ENCODE measurements at places on chromosomes 5 and 9. TPM values are rescaled to one million over a fixed set of nuclear protein-coding genes. Genes with fewer than 3 reads are reported as not detected.

The NPR3 gene
- not detected for total RNA-seq

The ADAMTS2 gene
- not detected for total RNA-seq

The OR1Q1 gene
- total RNA-seq = not detected

The KCNV2 gene
- total RNA-seq = not detected

GRCh38 chr5:44807269-44807668, 1.5 kb upstream of the MRPS30 start:
- DNase-seq = no peak
- peaks cover 30% of the 10 kb centered on the region for H3K4me1 ChIP-seq
- H3K36me3 ChIP-seq = peaks cover 18% of the 10 kb centered on the region
- no peaks in the 10 kb centered on the region for H3K27me3 ChIP-seq
- no peak overlapping the region for H3K4me3 ChIP-seq
- H3K27ac ChIP-seq = no peak overlapping the region

GRCh38 chr9:129838707-129839259, 3.5 kb downstream of the USP20 start:
- H3K4me3 ChIP-seq = peak overlapping the region; percentile 54
- H3K27me3 ChIP-seq = no peaks in the 10 kb centered on the region
- peak; percentile 39 for DNase-seq
- peaks cover 68% of the 10 kb centered on the region for H3K4me1 ChIP-seq
- peaks cover 53% of the 10 kb centered on the region for H3K36me3 ChIP-seq

DNA sequence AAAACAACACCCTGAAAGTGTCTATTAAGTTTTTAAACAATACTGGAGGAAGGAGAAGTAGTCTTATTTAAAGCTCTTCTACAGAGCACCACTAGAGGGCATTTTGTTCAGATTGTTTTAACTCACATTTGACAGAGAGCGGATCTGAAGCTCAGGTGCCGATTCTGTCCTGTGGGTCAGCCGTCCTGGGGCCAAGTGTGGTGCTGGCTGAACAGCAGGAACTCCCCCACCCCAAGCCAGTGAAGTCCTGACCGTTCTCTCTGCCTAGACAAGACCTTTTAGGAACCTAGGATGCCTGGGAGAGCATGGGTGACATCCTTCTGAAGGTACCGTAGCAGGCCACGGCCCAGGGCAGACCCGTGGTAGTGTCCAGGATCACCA, 3.9 kb downstream of the EXOC3 start:
- H3K27ac ChIP-seq = peak overlapping the region; percentile 79
- H3K36me3 ChIP-seq = peaks cover 56% of the 10 kb centered on the region
- H3K4me3 ChIP-seq = no peak overlapping the region
- H3K27me3 ChIP-seq = no peaks in the 10 kb centered on the region
- no peak for DNase-seq
- H3K4me1 ChIP-seq = peaks cover 43% of the 10 kb centered on the region

DNA sequence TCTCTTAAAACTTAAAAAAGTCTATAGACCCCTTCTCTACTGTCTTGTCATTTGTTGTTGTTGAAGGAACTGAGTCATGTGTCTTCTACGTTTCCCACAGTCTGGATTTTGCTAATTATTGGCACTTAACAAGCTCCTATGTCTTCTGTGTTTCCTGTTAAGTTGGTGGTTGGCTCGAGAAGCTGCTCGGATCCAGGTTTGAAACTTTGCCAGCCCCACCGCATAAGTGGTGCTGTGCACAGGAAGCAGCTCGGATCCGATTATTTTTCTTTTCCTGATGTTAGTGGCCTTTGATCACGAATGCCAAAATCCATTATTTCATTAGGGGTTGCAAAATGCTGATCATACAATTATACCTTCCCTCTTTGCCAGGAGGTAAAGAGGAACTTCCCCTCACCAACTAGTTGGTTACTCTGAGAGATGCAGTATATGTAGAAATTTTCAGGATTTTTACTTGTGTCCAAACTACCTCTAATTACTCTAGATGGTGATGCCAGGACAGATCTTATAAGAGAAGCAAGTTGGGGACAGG, 186.5 kb downstream of the NSG2 start:
- no peaks in the 10 kb centered on the region for H3K4me1 ChIP-seq
- H3K36me3 ChIP-seq = no peaks in the 10 kb centered on the region
- H3K4me3 ChIP-seq = no peak overlapping the region
- H3K27ac ChIP-seq = no peak overlapping the region
- no peak for DNase-seq

- peaks cover 4% of the 10 kb centered on the region for H3K27me3 ChIP-seq
- peaks cover 4% of the 10 kb centered on the region for H3K4me1 ChIP-seq
Measured at GRCh38 chr5:6705088-6705487, 8.1 kb upstream of the TENT4A start.

- DNase-seq = no peak
- H3K27ac ChIP-seq = no peak overlapping the region
- H3K36me3 ChIP-seq = no peaks in the 10 kb centered on the region
- peaks cover 4% of the 10 kb centered on the region for H3K27me3 ChIP-seq
- no peaks in the 10 kb centered on the region for H3K4me1 ChIP-seq
Measured at GRCh38 chr5:67253911-67254310, 57.3 kb upstream of the CD180 start.

DNA sequence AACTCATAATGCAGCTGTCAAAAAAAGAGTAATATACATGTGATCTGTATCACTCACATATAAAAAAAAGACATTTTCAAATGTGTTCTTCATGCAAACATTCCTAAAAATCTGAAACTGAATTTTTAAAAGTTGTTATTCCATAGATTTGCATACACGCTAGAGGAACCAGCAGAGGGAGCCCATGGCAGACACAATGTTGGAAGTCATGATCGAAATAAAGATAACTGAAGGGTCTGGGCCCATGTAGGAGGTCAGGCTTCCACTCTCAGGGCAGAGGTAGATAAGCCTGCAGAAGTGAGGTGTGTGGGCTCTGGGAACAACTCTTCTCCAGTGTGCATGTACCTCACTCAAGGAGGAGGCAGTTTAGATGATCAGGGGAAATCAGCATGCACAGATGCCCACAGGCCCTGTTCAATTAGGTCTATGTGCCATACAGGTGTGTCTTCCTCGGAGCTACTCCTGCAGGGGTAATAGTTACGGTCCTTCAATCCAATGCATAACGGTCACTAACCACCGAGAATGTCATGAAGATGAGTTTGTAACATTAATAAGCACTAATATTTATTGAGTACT, 208.6 kb downstream of the EPB41L4A start:
- DNase-seq = peak; percentile 11
- peaks cover 30% of the 10 kb centered on the region for H3K27me3 ChIP-seq
- H3K36me3 ChIP-seq = no peaks in the 10 kb centered on the region
- no peaks in the 10 kb centered on the region for H3K4me1 ChIP-seq
- no peak overlapping the region for H3K4me3 ChIP-seq
- H3K27ac ChIP-seq = no peak overlapping the region

- DNase-seq = no peak
- no peaks in the 10 kb centered on the region for H3K36me3 ChIP-seq
- no peak overlapping the region for H3K27ac ChIP-seq
- H3K4me3 ChIP-seq = no peak overlapping the region
Measured at GRCh38 chr5:167763772-167764171, 527.7 kb upstream of the WWC1 start.

DNA sequence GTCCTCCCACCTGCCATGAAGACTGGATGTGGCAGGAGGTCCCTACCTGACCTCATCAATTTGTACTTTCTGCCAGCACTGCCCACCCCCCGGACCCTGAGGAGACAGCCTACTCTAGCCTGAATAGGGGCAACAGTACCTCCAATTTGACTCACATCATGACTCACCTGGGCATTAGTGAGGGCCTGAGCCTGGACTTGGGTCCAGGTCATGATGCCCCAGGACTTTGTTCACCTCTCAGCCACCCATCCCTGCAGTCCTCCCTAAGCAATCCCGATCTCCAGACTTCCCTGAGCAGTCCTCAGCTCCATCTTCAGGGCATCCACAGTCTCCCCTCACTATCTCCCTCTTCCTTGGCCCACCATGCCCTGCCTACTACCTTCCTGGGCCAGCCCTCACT, 28.1 kb downstream of the KIF2A start:
- no peaks in the 10 kb centered on the region for H3K27me3 ChIP-seq
- H3K36me3 ChIP-seq = peaks cover 24% of the 10 kb centered on the region
- peak overlapping the region; percentile 50 for H3K27ac ChIP-seq
- DNase-seq = no peak
- H3K4me3 ChIP-seq = no peak overlapping the region

DNA sequence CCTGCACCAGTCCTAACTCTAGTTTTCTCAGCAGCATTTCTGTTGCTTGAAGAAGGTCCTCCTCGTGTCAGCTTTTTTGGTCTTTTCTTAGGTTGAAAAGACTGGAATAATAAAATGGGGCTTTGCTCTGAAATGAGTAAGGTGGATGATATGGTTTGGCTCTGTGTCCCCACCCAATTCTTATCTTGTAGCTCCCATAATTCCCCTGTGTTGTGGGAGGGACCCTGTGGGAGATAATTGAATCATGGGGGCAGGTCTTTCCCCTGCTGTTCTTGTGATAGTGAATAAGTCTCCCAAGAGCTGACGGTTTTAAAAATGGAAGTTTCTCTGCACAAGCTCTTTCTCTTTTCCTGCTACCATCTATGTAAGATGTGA, 53.6 kb downstream of the LIX1 start:
- no peak for DNase-seq
- H3K27me3 ChIP-seq = peaks cover 24% of the 10 kb centered on the region
- no peak overlapping the region for H3K27ac ChIP-seq
- H3K4me1 ChIP-seq = no peaks in the 10 kb centered on the region
- H3K36me3 ChIP-seq = peaks cover 5% of the 10 kb centered on the region

All from activated CD4-positive, alpha-beta T cell treated with anti-CD3 and anti-CD28 coated beads, Interleukin-2, amount 10 ng/mL, durations not matched to agents 7 days and 5 days (primary cell).